ENCODE measurements at places on chromosomes 16 and 17.

- DNase-seq, result no peak
Observed at GRCh38 chr17:64787255-64787920, 125.3 kb upstream of the SMURF2 start.

GRCh38 chr16:87199379-87199778, 117.8 kb downstream of the C16orf95 start:
- DNase-seq, result no peak

GRCh38 chr16:67884-68789, 4.3 kb downstream of the RHBDF1 start:
- no peak for DNase-seq

DNA sequence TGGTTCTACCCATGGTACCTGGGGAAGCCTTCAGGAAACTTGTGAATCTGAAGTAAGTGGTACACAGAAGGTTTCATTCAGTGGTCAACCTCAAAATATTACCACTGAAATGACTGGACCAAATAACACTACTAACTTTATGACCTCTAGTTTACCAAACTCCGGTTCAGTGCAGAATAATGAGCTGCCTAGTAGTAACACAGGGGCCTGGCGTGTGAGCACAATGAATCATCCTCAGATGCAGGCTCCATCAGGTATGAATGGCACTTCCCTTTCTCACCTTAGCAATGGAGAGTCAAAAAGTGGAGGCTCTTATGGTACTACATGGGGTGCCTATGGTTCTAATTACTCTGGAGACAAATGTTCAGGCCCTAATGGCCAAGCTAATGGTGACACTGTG, 55.9 kb upstream of the SLC5A11 start:
- DNase-seq, result no peak

- DNase-seq, result no peak
Observed at GRCh38 chr16:50272111-50272571, 5.8 kb downstream of the ADCY7 start.

DNA sequence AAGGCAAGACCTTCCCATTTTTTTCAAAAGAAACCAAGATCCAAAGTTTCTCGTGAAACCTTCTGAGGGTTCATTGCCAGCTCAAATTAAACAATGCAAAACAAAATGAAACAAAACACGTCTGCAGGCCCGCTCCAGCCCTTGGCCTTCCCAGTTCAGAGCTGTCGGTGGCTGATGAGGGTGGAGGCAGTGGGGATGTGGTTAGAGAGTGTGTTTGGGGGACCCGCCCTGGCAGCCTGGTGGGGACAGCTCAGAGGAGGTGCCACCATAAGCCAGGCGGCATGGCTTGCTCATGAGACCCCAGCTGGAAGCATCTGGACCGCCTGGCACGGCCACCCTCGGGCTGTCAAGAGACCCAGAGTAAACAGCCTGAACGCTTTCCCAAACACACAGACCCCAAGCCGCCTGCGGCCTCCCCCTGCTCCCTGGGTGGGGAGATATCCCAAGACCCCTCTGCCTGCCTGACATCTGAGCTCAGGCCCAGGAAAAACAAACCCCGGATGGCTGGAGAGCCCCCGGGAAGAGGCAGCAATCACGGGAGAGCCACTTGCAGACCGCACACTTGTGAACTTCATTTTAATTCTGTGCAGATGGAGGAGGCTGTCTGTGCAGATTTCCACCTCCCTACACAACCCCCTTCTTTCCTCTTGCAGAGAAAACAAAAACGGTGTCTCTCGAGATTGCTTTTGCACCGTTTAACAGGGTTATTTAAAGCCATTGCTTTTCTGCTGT, 35.4 kb upstream of the LITAF start:
- peak; percentile 34 for DNase-seq

DNA sequence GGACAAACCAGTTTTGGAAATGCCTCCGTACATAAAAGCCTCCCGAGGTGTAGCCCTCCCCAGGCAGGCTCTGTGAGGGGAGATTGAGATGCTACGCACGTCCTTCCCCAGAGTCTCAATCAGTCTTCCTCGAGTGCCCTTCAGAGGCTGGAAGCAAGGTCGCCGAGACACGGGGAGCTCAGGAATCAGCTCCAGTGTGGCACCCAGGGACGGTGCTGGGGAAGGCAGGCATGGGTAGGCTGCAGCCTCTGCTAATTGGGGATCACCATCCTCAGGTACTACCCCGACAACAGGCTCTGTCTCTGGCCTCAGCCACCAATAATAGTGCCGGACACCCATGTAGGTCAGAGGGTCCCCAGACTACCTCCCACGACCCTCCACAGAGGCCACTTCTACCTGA, 28.1 kb upstream of the GSG1L start:
- no peak for DNase-seq

- DNase-seq, result no peak
Observed at GRCh38 chr16:3119286-3119685, 6.9 kb downstream of the ZNF205 start.

DNA sequence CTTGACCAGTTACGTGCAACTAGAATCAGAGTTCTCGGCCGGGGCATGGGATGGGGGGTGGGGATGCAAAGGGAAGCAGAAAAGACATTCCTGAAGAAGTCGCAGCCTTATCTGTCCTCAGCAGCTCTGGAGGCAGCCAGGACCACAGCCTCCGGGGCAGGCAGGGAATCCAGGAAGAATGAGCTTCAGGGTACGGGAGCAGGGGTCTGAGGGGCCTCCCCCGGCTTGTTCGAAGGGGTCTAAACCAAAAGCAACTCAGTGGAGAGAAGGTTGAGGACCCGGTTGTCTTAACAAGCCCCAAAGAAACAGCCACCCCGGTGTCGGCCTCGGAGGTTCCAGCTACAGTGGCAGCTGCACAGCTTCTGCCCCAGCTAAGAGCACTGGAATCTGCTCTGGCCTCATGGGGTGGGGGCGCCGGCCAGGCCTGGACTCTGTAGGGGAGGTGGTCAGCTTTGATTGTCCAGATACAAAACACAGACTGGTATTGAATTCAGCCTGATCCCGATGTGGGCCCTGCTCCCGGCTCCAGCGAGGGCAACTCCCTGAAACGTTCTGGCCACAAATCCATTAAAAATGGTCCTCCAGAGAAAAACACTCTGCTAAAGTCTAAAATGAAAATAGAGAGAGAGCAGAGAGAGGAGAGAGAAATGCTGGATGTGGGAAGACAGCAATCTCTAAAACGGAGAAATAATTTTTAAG, 7.7 kb downstream of the HOXB4 start:
- DNase-seq, result no peak

DNA sequence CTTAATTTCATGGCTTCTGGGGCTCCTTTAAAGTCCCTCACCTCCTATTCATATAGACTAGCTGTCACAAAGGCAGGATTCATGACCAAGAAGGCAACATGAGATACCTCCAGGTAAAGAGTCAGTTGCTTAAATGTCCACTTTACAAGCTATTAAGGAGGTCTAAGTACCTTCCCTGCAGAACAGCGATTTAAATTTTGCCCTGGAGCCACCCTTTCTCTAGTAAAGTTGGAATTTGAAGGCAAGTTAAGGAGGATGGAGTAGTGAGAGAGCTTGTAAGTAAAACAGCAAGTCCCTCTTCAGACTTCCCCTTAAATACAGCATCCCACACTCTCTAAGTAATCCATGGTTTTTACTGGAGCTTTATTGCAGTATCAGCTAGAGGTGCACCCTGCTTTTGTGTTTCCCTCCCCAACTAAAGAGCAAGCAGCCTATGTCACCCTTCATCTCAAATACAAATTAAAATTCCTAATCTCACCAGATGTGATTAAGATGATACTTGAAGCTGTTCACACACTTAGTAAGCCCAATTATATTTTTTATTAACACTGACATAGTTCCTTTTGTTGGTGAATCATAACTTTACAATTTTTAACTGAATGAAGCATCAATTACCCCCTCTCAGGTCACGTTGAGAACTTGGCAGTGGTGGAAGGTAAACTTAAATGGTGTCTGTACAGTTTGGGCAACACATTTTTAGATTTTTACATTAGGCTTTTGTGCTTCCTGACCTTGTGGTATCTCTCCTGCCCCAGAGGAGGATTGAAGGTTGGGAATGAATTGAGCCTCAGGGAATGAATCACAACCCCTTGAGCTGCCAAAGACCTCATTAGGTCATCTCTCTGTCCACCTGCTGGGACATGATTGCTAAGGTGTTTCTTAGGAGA, 108.9 kb downstream of the TANGO6 start:
- DNase-seq, result no peak

DNA sequence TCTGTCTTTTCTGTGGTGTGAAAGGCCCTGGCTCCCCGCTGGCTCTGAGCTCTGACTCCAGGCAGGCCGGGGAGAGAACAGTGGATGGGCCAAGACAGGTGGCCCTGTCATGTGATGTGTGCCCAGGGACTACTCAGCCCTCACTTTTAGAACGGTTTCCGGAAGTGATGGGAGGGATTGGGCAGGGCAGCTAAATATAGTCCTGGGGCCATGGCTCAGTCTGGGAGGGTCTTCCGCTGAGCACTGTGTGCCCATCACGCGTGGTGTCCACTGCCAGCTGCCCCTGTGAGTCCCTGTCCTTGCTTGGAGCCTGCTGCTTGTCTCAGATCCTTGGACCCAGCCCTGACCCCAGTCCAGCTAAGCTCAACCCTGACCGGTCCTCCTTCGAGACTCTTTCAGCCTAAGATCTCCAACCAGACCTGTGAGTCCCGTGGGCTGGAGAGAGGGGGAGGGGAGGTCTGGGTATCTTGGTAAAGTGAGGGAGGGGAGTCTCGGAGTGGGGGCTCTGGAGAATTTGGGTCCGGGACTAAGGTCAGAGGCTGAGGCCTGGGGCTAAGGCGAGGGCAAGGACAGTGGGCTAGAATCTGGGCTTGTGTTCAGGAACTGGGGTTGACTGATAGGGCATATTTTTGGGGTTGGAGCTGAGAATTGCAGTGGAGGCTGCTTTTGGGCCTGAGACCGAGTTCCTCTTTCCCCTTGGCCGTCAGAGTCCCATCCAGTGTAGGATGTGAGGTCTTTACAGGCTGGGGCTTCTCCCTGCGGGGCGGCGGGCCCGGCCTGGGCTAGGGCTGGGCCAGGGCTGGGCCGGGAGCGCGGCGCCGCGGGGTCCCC, at the start of gene TRIM72:
Gene TRIM72, plus strand, starts transcription at position 243 of the 831 bp plus-strand sequence. CDS start 620 bp downstream, outside the sequence.
- DNase-seq, result no peak

GRCh38 chr17:30225112-30225511, 10.4 kb downstream of the SLC6A4 start:
- DNase-seq, result no peak

GRCh38 chr17:62720126-62720850, 87.8 kb downstream of the MARCHF10 start:
- no peak for DNase-seq

DNA sequence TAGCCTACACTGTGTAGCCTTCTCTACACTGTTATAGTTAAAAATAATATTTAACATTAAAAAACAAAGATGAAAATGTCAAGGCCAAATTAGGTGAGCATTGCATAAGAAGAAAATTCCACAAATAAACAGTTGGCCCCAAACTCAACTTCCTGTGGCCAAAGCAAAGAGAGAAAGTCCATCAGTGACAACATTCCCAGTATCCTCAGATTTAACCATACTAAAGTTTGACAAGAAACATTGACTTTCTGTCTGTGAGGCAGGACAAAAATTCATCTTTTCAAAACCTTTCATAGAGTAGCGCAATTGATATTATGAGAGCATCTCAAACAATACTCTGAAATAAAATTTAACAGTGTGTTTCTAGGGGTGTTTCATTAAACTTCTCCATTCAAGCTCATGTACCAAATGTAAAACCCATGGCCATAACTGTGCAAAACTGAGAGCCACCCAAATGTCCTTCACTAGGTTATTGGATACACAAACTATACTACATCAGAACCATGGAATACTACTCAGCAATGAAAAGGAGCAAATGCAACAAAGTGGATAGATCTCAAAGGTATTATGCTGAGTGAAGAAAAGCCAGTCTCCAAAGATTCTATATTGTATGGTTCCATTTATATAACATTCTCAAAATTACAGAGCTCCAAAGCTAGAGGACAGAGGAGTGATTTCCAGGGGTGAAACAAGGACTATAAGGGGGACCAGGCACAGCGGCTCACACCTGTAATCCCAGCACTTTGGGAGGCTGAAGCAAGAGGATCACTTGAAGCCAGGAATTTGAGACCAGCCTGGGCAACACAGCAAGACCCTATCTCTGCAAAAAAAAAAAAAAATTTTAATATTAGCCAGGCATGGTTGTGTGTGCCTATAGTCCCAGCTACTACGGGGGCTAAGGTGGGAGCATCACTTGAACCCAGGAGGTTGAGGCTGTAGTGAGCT, 38.7 kb downstream of the TMEM114 start:
- no peak for DNase-seq

GRCh38 chr17:19645734-19646201, 2.8 kb upstream of the ALDH3A2 start:
- DNase-seq, result peak; percentile 38

DNA sequence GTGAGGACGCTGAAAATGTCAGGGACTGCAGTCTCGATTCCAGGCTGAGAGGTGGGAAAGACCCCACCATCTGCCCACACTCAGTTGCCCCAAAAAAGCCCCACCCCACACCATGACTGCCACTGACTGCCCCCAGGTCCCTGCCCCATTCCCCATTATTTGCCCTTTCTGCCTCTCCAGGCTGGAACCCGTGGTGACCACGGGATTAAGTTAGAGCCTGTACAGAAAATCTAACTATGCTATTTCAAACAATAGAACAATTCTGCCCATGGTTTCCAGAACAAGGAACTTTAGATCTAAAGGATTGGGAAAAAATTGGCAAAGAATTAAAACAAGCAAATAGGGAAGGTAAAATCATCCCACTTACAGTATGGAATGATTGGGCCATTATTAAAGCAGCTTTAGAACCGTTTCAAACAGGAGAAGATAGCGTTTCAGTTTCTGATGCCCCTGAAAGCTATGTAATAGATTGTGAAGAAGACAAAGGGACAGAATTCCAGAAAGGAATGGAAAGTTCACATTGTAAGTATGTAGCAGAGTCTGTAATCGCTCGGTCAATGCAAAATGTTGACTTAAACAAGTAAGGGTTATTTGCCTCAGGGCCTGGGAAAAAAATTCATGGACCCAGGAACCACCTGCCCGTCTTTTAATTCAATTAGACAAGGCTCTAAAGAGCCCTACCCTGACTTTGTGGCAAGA, 14.4 kb downstream of the FLYWCH1 start:
- DNase-seq, result no peak

DNA sequence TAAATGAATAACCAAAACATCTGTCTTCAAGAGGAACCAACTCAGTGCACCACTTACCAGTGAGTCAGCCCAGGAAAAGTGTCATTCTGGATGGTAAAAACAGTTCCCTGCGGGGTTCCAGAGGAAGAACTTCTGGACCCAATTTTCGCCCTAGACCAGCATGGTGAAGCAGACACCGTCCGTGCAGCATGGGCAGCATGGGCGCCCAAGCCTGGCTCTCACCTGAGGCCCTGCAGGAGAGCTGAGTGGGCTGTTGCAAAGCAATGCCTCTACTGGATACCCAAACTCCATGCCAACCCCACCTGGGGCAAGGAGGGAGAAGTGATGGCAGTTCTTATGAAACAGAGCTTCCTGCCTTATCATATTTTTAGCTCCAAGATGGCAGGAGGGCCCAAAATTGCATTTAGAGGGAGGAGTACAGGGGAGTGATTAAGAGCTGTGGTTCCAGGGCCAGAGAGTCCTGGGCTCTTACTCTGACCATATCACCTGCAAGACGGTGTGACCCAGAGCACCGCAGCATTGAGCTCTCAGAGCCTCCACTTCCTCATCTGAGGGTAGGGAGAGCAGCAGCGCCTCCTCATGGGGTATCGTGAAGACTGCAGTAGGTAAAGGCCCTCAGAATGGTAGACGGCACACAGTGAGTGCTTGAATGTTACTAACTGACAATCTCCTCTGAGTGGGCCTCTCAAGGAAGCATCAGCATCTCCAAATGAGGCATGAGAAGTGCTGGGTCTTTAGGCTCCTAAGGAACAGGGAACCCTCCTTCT, 16.6 kb upstream of the INPP5K start:
- peak; percentile 15 for DNase-seq

- no peak for DNase-seq
Observed at GRCh38 chr16:716200-716568, 1.3 kb downstream of the METRN start.

GRCh38 chr17:41913798-41914197, 5.0 kb downstream of the ACLY start:
- no peak for DNase-seq
